Anterior cingulate cortex (tissue), 58 donors: ENCODE measurements at places on chromosomes 3 and 15.

- no peak for DNase-seq
Observed at GRCh38 chr3:61158216-61158615, 93.0 kb downstream of the FHIT start.

GRCh38 chr15:95912280-95912625, 418.2 kb upstream of the NR2F2 start:
- no peak for DNase-seq

- peak; percentile 58 for DNase-seq
Observed at GRCh38 chr15:70062321-70062956, 35.3 kb downstream of the TLE3 start.

GRCh38 chr3:164940745-164941144, 137.6 kb downstream of the SI start:
- DNase-seq = no peak

DNA sequence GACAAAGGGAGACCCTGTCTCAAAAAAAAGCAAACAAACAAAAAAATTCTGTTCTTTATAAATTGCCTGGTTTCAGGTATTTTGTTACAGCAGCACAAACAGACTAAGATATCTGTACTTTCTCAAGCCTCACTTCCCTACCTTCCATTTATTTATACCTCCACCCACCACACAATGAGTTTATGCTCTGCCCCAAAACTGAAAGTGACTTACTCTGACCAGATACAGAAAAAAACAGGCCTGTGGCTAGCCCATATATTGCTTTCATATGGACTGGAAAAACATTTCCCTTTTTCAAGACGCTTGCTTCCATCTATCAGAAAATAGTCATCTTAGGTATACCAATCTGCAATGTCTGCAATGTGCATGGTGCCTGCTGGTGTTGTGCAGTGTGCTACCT, 8.7 kb upstream of the GPD1L start:
- DNase-seq = no peak

- DNase-seq = no peak
Observed at GRCh38 chr3:126423191-126424038, 28.7 kb downstream of the CFAP100 start.

DNA sequence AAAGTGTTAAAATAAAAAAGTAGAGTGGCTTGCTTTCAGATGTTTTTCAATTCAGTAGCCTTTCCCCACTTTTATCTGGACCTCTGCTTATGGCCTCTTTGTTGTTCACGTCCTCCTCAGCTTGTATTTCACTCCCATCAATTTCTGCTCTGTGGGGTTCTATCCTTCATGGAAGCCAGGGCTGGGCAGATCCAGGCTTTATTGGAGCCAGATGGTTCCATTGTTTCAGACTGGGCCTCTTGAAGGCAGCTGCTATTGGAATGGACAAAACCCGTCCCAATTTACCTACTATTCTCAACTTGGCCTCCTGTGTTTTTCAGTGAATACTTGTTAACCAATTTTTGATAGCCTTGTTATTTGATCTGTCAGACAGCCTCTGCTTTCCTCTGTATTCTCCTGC, 10.9 kb upstream of the AADACL2 start:
- no peak for DNase-seq

- DNase-seq = no peak
Observed at GRCh38 chr3:152213203-152213602, 55.5 kb upstream of the MBNL1 start.

DNA sequence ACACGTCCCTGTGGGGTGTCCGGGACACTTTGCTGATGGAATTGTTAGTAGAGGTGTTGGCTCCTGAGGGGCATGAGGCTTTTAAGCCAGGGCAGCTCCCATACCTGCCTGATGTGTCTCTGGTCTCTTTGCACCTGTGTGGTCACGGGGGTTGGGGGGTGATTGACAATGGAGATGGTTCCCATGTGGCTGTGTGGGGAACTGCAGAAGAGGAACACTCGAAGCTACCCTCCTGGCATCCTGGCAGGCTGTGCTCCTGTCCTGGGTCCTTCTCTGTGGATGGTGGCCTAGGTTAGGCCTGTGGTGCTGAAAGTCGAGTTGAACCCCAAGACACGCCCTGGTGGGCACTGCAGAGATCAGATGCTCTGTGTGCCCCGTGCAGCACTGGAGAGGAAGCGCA, 73.4 kb downstream of the HMCES start:
- no peak for DNase-seq

DNA sequence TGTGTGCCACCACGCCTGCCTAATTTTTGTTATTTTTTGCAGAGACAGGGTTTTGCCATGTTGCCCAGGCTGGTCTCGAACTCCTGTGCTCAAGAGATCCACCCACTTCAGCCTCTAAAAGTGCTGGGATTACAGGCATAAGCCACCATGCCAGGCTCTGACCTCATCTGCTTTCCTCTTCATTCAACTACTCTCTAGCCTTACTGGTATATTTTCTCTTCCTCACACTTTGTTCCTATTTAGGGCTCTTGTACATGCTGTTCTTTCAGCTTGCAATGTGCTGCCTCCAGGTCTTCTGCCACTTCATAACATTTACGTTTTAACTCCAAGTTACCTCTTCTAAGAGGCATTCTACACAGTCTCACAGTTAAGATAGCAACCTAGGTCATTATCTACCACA, 34.9 kb downstream of the PIK3CB start:
- no peak for DNase-seq

- DNase-seq = no peak
Observed at GRCh38 chr3:107727102-107727501, 204.3 kb downstream of the BBX start.

DNA sequence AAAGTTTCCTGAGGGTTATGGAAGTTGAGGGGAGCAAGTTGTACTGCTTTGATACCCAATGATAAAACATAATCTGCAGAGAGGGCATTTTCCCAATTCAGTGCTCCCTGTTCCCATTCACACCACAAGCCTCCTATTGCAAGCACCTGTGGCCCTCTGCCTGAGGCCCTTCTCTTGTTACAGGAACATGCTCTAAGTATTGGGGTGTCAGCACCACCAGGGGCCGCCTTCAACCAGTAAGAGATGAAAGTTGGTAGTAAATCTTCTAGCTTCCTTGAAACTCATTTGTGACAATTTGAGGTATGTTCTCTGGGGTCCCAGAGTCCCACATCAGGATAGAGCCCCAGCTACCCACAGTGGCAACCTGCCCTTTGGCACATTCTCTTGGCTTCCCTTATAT, 265.4 kb upstream of the ARHGEF26 start:
- DNase-seq = no peak

GRCh38 chr3:127698691-127699415, 26.1 kb downstream of the ABTB1 start:
- DNase-seq = no peak

DNA sequence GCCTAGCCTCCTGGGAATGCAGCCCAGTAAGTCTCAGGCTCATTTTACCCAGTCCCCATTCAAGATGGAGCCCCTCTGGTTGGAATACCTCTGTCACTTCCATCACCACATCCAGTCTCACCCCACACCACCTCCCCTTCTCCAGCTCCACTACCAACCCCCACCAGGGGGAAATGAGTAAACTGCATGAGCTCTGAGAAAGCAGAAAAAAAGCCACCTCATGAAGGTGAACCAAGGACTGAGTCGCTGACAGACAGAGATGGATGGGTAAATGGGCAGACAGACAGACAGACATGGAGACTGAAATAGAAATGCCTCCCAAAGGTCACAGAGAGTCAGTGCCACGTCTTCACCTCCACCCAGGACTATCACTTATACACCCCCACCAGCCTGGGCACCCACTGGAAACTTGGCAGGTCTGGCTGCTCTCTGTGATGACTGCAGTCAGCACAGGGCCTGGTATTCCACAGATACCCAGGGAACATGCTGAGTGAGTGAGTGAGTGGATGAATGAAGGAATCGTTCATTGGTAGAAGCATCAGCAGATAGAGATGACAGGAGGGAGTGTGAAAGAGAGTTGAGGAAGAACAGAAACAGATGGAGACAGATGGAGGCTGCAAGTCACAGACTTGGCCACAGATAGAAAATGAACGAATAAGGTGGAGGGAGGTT, 4.9 kb upstream of the LOXL1 start:
- DNase-seq = no peak

DNA sequence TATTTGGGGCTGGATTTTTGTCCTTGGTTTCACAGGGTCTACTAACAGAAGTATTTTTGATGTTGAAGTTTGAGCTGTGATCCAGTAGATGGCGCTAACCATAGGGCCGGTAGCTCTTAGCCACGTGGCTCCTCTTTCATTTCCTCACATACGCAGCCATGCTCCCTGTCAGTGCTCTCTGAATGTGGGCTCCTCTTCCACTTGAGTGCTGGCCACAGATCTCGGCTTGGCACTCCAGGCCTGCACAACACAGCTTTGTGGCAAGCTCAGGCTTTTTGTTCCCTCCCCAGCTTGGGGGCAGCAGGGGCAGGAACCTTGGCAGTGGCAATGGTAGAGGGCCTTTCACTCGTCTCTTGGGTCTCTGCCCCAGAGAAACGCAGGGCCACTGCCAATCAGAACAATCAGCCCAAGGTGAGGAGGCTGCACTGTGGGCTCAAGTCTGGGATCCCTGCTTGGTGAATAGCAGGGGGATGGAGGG, 18.6 kb upstream of the DNAAF4 start:
- DNase-seq = no peak

- DNase-seq = no peak
Observed at GRCh38 chr15:87145696-87146095, 1066.0 kb downstream of the AGBL1 start.

DNA sequence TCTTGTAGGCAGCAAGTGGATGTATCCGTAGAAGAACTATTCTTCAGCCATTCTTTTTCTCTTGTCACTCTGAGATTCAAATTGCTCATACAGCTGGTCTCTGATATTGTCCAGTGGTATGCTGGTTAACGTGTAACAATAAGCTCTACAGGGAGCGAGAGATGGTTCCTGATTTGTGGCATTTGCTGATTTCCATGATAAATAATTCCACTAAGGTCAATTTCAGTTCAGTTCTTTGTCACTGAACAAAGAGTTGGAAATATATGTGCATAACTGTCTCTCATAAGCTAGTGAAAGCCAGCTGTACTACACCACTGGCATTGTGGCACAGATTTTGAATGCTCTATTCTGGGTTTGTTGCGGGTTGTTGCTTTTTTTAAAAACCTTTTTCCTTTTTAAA, 131.7 kb downstream of the MTHFS start:
- DNase-seq = no peak

DNA sequence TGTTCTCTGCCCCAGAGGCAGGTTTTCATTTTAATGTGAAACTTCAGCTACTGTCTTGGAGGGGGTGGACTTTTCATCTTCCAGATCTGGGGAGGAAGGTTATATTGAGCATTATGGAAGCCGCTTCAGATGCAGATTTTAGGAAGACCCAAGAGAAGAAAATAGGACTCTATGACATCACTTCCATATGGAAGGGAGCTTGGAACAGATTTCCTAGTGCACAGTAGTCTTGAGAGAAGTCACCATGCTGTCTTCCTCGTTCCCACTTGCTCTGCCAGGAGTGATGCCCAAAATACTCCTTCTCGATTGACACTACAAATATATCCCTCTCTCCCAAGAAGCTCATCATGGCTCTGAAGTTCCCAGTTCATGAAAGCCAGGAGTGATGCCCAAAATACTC, 197.2 kb downstream of the ATP10A start:
- no peak for DNase-seq

- DNase-seq = no peak
Observed at GRCh38 chr3:44236485-44236908, 5.2 kb upstream of the TOPAZ1 start.

DNA sequence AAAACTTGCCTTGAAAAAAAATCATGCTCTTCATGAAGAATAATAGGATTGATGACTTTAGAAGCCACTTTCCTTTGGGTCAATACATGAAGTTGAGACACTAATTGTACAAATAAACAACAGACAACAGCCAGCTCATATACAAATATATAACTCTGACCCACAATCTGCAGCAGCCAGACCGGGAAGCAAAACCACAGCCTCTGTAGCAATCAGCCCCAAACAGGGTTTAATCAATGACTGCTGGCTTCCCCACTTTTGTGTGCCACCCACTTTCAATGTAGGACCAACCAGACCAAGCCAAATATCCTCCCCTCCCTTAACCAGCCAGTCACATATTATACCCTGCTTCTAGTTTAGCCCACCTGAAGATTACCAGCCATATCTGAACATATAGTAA, 39.0 kb downstream of the IFT57 start:
- DNase-seq = no peak

DNA sequence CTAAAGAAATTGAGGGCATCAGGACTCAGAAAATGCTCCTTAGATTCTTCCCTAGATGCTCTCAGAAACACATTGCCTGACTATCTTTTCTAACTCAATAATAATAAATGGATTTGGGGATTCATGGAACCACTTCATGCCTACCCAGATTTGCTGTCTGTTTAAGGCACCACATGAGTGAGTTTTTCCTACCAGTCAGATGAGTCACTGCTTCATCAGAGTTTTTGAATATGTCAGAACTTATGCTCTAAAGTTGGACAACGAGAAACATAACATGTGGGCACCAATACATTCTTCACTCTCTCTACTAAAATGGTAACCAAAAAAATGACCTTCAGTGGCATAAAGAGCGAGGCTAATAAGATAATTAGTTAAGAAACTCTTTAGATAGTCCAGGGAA, 1135.1 kb downstream of the TUSC7 start:
- no peak for DNase-seq

GRCh38 chr3:134353831-134354611, 20.2 kb downstream of the AMOTL2 start:
- no peak for DNase-seq

GRCh38 chr15:49888734-49889133, 230.3 kb downstream of the ATP8B4 start:
- no peak for DNase-seq

DNA sequence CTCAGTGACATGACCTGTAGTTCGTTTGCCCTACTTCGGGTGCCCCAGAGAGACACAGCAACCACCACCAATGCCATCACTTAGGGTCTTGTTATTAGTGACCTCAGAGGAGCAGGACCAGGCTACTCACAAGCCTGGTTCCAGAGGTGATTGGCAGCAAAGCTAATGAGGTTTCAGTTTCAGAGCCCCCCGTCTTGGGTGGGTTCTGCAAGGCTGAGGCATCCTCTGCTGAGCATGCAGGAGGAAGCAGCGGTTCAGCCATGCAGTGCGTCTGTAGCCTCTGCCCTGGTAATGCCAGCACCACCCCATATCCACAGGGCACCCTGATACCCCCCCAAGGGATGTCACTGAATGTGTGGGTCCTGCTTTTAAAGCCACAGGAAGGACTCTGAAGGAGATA, 39.0 kb upstream of the ITGA11 start:
- DNase-seq = no peak

GRCh38 chr15:58332676-58333400, 99.0 kb upstream of the LIPC start:
- DNase-seq = no peak
